ENCODE measurements at places on chromosomes 3 and 15.
A peak's percentile ranks its signal among the peaks of the same experiment; 100 is the strongest.

DNA sequence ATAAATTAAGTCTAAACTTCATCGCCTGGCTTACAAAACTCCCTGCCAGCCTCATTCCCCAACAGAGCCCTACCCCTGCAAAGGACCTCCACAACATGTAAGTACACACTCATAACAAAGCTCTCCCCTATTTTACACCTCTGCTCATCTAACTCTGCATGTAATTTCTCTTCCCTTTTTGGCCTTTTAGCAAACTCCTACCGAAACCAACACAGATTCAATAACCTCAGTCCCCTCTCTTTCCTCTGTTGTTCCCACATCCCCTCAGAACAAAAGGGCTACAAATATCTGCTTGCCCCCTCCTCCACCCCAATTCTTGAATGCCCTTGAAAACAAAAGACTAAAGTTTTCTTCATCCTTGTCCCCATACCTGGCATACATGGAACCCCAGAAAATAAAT lies 662 bp downstream of the UBL7 start:
- no peak for DNase-seq

- DNase-seq, result no peak
These were observed 56.2 kb downstream of the SLC6A6 start for GRCh38 chr3:14458434-14459275.

- no peak for DNase-seq
These were observed 53.0 kb upstream of the CORO2B start for GRCh38 chr15:68525815-68526214.

DNA sequence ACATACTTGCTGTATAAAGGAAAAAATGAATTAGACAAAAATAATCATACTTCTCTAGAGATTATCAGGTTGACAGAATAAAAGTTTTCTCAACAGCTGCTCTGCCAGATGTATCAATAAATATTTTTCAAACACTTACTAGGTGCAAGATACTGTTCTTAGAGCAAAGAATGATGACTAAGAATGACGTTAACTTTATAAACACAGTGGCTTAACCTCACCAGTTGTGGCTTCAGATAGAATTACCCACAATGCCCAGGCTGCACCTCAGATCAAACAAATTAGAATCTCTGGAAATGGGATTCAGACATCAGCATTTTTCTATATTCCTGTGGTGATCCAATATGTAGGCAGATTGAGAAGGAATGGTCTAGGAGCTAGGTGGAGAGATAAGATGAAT lies 422.4 kb upstream of the ATP11B start:
- no peak for DNase-seq

- no peak for DNase-seq
These were observed 220.2 kb downstream of the NTRK3 start for GRCh38 chr15:88036154-88036839.

DNA sequence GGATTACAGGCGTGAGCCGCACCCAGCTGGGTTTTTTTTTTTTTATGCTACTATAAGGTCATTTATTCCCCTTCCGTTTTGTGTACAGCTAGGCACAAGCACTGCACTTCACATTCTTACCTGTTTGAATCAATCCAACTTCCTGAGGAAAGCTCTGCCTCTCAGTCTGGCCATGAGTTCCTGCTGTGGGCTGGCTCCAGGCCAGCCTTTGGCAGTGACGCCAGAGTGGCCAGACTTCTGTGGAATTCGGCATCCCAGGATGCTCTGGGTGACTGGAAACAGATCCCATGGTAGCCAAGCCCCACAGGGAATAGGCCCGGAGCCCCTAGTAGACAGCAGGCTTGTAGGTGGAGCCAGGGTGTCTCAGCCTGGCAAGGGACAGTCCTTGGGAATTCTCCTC lies 21.5 kb upstream of the TIMP4 start:
- peak; percentile 70 for DNase-seq

DNA sequence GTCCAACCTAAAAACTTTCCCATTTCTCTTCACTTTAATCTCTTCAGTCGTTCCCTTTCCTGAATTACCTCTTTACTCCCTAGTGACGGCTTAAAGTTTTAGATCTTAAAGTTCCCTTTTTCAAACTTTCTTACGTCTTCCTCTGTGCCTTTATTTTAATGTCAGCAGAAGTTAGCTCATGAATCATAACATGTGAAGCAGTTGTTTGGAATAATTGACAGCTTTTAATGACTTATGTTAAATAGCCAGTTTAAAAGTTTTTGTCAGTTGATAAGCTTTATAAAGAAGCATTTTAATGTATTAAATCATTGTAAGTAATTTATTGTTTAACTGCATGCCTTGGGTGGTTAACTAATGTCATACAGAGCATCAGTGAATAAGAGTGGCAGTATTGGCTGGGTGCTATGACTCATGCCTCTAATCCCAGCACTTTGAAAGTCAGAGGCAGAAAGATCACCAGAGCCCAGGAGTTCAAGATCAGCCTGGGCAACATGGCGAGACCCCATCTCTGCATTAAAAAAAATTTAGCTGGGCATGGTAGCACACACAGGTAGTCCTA lies 33.9 kb downstream of the PIK3CA start:
- DNase-seq, result peak; percentile 60

DNA sequence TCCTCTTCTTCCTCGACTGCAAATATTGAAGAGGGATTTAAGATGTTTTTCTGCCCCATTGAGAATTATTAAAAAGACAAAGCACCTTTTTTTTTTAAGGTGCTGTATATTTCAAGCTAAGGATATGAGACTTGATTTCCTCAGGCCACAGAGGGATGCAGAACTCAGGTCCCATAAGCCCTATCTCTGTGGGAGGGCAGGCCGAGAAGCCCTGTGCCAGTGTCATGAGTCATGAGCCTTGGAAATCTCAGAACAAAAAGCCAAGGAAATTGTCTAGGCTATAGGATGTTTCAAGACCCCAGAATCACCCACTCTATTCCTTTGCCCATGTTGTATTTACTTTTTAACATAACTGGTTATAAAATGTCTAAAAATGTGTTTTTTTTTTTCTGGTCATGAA lies 7.3 kb downstream of the ESYT3 start:
- DNase-seq, result peak; percentile 62

DNA sequence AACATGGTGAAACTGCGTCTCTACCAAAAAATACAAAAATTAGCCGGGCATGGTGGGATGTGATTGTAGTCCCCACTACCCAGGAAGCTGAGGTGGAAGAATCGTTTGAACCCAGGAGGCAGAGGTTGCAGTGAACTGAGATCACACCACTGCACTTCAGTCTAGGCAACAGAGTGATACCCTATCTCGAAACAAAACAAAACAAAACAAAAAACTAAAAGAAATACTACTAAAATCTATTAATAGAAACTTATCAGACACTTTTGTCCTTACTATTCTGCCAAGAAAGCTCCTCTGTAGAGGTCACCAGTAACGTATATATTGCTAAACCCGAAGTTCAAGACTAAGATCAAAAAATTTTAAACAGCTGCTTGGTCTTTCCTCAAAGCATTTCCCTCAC lies 67.1 kb downstream of the SMARCC1 start:
- DNase-seq, result no peak

GRCh38 chr15:27675571-27675970 lies 423.5 kb downstream of the OCA2 start:
- no peak for DNase-seq

DNA sequence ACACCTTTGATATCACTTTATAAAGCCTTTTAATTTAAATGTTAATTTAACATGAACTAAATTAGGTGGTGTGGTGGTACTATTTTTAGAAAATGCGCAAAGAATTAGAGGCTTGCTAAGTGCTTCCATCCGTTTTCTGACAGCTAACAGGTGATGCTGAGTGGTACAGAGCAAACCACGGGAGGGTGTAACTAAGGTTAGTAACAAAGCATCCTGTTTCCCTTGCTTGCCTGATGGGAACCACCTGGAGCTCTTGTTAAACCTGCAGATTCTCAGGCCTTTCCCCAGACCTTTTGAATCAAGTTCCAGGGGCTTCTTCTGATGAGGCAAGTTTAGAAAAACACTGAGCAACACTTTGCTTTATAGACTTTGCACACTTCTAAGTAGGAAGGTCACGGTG lies 101.0 kb downstream of the ATG7 start:
- no peak for DNase-seq

- DNase-seq, result peak; percentile 17
These were observed 830 bp downstream of the SEMA4B start for GRCh38 chr15:90201944-90202375.

- no peak for DNase-seq
These were observed 67.9 kb upstream of the SLC7A14 start for GRCh38 chr3:170653801-170654200.

DNA sequence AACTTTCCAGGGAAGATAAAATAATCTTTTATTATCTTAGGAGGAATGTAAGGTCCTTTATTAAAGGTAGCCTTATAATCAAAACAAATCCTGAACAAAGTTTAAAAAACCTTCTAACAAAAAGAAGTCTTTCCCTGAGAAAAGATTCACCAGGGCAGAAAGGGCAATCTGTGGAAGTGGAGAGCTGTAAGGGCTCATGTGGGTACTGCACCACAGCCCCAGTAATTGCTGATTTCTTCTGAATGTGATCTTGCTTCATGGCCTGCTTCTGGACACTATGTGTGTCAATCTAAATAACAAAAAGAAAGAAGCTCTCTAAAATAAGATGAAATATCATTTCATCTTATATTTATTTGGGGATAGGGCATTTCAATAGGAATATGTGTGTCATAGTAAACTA lies 1501.6 kb downstream of the OTOL1 start:
- no peak for DNase-seq

DNA sequence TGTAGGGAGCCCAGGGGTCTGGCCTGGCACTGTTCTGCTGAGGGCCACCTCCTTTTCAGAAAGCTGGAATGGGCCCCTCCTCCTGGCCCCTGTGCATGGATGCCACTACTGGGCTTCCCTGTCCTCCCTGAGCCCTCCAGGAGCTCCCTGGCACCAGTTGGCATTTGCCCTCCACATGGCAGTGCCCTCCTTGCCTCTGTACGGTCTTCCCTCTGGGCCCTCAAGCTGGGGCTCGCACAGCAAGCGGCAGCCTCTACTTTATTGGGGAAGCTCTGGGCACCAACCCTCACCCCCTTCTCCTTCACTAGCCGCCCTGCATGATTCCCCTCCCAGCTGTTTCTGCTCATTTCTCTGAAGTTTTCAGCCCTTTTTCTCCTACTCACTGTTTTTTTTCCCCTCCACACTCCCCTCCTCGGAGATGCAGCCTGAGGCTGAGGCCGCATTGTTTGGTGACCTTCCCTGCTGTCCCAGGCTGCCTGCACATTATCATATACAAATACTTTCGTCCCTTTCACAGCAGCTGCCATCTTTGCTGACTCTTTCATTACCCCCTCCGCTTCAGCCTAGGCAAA lies 127.3 kb downstream of the EEFSEC start:
- DNase-seq, result no peak

DNA sequence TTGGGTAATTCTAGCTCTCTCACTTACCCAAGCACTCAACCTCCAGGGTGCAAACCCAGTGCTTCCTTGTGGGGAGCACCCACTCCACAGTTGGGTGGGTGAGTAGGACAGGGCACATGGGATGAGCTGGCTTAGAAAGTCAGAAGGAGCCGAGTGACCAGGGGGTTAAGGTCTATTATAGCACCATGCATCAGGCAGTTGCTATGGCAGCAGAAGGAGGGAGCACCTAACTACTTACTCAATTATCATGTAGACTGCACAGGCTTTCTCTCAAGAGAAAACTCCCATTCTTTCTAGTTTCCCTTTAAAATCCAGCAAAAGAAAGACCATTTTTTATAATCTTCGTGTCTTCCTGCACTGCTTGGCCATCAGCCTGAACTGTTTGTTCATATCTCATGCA lies 163.0 kb downstream of the OCA2 start:
- DNase-seq, result no peak

- no peak for DNase-seq
These were observed 98.9 kb upstream of the PIAS1 start for GRCh38 chr15:67955252-67955651.

- DNase-seq, result no peak
These were observed 63.1 kb downstream of the TLE3 start for GRCh38 chr15:70034596-70034995.

GRCh38 chr3:68893600-68894239 lies 38.6 kb downstream of the TAFA4 start:
- peak; percentile 39 for DNase-seq

DNA sequence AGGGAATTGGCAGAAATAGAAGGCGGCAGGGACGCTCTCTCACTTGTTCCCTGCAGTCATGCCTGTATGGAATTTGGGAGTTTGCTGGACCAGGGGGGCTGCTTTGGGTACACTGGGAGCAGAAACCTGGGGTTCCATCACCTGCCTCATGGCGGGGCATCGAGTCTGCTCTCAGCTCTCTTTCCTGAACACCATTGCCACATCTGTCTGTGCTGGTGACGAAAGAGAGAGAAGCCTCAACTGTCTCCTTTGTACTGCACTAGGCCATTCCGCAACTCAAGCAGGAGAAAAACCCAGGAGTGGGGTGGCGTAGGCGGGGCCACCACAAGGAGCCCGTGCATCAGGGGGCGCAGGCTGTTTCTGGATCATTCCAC lies 14.0 kb downstream of the TMEM158 start:
- no peak for DNase-seq

- DNase-seq, result no peak
These were observed 37.9 kb upstream of the SLCO2A1 start for GRCh38 chr3:134067531-134068161.

GRCh38 chr15:61681038-61681418 lies 379.2 kb downstream of the VPS13C start:
- no peak for DNase-seq

DNA sequence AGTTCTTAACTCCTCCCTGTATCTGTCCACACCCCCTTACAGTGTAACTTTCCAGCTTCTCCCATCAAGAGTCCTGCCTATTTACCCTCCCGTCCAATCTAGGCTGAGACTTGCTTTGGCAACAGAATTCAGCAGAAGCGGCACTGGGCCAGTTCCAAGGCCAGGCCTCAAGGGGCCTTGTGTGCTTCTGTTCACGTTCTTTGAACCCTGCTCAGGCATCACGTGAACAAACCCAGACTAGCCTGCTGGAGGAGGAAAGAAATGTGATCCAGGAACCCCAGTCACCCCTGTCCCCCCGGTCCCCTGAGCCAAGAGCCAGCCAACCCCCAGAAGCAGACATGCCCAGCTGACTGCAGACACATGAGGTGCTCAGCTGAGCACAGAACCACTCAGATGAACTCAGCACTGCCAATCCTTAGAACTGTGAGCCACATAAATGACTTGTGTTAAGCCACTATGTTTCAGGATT lies 76.1 kb upstream of the DCLK3 start:
- no peak for DNase-seq

DNA sequence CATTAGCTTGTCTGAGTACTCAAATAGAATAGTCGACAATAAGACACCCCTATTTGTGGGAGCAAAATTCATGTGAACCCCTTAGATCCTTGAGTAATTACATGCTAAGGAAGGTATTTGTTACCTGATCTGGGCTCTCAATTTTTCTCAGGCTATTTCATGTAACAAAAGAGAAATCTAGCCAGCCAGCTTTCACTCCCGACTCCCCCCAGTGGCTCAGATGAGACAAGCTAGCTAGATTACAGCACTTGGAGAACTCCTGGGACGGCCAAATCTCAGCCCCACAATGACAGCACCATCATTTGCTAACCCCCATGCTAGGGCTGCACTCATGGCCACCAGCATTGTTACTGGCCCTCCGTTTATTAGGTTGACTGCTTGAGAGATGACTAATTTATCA lies 41.3 kb downstream of the GLDN start:
- DNase-seq, result peak; percentile 43

GRCh38 chr3:9137676-9138075 lies 111.8 kb downstream of the SRGAP3 start:
- DNase-seq, result no peak

GRCh38 chr3:117656391-117656790 lies 946.8 kb downstream of the TUSC7 start:
- DNase-seq, result no peak

- DNase-seq, result no peak
These were observed 83.6 kb upstream of the MBNL1 start for GRCh38 chr3:152184971-152185686.

GRCh38 chr15:55226127-55226526 lies 29.4 kb upstream of the RSL24D1 start:
- DNase-seq, result no peak

GRCh38 chr3:51717947-51718346 lies 11.1 kb downstream of the GRM2 start:
- DNase-seq, result no peak

All from EL (cell line).